Spleen (tissue), 13 donors: ENCODE measurements at places on chromosomes 4 and X.

DNA sequence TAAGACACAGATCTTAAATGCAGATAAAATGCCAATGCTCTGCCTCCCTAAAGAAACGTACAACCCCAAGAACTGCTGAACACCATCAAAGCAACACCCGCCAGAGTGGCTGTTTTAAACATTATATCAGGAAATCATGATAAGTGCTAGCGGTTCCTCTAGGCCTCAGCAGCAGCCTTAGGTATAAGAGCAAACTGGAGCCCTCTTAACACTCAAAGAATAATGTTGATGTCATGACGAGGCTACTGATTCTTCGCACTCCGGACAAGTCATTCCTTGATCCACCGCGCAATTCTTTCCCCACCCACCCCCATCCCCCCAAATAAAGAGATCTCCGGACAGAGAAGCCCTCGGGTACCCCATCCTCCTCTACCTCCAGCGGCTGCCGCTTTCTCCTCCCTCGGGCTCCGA is 507 bp downstream of the LIN54 start:
- DNase-seq, result no peak

DNA sequence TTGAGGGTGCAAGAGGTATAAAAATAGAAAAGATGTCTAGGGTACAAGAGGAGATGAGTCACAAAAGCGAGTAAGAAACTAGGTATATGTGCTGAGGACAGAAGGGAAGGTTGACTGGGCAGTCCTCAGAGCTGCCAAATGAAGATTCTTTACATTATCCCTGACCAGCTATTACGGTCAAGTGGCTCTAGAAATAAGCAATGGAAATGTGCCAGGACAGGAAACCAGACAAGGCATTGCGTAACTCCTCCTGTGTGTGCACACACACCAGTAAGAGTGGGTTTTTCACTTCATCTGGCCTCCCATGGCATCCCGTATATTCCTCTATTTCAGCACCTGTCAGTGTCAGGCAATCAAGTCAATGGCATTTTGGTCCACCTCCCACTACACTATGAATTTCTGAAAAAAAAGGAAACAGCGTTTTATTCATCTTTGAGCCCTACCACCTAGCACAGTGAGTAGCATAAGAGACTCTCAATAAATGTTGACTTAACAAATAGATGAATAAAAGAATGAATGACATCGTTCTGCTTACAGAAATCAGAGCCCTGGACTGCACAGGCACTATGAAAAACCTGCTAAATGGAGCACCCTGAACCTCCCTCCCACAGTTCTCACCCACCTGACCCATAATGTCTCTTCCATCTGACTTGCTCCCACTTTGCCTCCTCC is 62.6 kb upstream of the KLF3 start:
- no peak for DNase-seq

GRCh38 chr4:175671491-175671934 is 140.6 kb downstream of the GPM6A start:
- DNase-seq, result no peak

- no peak for DNase-seq
These were observed 36.3 kb downstream of the SMIM31 start for GRCh38 chr4:164790249-164790648.

GRCh38 chrX:42832764-42833549 is 55.0 kb upstream of the PPP1R2C start:
- no peak for DNase-seq

DNA sequence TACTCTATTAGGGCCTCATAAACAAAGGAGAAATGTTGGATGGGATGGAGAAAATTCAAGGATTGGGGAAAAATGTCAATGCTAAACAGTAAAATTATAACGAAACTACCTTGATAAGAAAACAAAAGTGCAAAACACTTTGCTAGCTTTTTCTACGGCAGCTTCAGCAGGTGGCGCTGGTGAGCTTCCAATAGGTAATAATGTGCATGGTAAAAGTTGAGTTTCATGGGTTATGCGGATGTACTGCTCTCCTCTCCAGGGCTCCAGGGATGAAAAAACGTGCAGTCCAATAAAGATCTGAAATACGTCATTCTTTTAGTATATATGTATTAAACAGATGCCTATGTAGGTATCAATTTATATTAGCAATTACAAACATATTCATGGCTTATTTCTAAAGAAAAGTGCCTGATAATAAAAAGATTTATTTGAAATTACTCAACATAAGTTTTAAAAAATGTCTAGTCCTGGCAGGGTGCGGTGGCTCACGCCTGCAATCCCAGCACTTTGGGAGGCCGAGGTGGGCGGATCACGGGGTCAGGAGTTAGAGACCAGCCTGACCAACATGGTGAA is 239.6 kb downstream of the GRXCR1 start:
- DNase-seq, result peak; percentile 76

GRCh38 chr4:113785781-113786180 is 24.2 kb upstream of the CAMK2D start:
- DNase-seq, result no peak
